ENCODE measurements at places on chromosomes 7 and 10.

DNA sequence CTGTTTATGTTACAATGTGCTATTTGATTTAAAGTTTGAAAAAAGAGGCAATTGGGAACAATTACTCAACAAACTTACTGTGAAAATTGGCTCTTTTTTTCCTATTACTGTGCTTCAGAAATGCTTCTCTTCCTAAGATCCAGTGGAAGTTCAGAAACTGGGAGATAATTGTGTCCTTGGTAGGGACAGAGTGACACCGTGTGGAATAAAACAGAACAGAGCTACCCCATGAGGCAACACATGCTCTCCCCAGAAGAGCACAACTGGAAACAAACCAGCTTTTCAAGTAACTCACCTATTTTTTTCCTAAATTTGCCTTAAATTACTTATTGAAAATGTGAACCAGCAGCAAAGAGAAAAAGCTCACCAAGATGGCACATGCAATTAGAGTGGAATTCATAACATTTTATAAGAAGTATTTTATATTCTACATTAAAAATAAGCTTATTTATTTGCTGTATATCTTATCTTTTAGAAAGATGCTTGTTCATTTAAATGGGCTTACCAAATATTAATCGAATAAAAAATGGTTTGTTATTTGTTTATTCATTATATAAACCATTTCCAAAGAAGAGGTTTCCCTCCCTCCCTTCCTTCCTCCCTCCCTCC lies 346.1 kb upstream of the ANKRD30A start:
- ATAC-seq: peak; percentile 61

GRCh38 chr7:94351703-94352102 lies 43.0 kb upstream of the COL1A2 start:
- no peak for ATAC-seq

DNA sequence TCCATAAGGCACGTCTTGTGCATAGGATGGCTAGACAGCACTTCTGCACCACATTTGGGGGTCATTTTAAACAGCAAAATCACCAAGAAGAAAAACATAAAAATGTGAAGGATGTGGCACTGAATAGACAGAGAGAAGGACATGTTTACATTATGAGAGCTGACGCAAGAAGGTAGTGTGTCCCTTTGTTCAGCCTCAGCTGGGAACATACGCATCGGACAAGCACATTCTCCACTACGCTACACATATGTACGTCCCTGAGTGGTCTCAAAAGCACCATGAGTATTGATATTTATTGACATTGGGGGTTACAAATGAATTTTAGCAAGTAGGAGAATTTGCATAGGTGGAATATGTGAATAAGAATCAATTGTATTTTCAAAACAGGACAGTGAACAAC lies 20.2 kb downstream of the DDC start:
- no peak for ATAC-seq

- no peak for ATAC-seq
Measured at GRCh38 chr7:38154278-38154677, 23.8 kb upstream of the STARD3NL start.

GRCh38 chr10:91034494-91035159 lies 113.7 kb upstream of the ANKRD1 start:
- ATAC-seq: no peak

DNA sequence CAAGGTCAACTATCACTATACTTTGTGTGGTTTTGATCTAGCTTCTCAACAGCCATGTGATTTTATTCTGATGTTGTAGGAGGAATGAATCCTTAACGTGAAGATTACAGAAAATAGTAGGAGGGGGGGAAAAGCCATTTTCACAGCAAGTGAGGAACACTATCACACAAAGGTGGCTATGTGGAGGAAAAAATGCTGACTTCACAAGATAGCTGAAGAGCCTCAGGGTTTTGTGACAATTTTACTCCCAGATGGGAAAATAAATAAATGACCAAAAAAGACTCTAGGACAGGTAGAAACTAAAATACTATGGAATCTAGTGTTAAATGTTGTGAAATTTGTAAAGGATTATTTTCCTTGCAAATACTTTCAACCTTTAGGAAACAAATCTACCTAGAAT lies 281.0 kb downstream of the ADRA2A start:
- no peak for ATAC-seq

DNA sequence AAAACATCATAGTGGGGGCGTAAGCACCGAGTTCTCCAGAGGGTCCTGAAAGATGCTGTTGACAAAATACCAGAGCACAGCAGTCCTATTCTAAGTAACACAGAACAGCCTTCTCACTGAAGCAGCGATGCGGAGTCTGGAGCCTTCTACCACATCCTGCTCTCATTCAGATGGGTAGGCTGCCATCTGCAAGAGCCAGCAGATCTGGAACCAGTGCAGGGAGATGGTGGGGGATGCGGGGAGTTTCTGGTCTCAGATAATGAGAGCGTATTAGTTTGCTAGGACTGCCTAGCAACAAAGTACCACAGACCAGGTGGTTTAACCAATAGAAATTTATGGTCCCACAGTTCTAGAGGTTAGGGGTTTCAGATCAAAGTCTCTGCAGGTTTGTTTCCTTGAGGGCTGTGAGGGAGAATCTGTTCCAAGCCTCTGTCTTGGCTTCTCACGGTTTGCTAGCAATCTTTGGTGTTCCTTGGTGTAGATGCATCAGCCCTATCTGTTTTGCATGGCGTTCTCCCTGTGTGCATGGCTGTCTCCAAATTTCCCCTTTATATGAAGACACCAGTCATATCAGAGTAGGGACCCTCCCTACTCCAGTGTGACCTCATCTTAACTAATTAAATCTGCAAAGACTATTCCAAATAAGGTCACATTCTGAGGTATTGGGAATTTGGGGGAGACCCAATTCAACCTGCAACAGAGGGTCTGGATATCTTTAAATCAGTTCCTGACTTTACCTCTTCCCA lies 52.0 kb upstream of the STEAP1B start:
- no peak for ATAC-seq

DNA sequence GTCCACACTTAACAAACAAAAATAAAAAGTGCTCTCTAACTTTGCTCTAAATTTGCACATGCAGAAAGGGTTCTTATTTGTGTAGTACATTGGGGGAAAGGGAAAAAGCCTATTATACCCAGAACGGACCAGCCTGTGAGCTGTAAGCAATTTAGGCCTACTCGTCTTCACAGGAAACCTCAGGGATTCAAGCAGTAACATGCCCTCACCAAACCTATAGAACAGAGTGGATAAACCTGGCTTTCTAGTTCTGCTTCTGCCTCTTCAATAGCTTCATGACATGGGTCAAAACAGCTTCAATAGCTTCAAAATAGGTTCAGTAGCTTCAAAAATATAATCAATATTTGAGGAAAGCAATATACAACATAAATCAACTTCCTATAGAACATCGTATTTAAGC lies 163.7 kb downstream of the ARL4A start:
- ATAC-seq: peak; percentile 96

Measured in esophagus mucosa (tissue), 1 donor.